SHP77 (cell line): ENCODE measurements at places on chromosomes 1 and 21.

DNA sequence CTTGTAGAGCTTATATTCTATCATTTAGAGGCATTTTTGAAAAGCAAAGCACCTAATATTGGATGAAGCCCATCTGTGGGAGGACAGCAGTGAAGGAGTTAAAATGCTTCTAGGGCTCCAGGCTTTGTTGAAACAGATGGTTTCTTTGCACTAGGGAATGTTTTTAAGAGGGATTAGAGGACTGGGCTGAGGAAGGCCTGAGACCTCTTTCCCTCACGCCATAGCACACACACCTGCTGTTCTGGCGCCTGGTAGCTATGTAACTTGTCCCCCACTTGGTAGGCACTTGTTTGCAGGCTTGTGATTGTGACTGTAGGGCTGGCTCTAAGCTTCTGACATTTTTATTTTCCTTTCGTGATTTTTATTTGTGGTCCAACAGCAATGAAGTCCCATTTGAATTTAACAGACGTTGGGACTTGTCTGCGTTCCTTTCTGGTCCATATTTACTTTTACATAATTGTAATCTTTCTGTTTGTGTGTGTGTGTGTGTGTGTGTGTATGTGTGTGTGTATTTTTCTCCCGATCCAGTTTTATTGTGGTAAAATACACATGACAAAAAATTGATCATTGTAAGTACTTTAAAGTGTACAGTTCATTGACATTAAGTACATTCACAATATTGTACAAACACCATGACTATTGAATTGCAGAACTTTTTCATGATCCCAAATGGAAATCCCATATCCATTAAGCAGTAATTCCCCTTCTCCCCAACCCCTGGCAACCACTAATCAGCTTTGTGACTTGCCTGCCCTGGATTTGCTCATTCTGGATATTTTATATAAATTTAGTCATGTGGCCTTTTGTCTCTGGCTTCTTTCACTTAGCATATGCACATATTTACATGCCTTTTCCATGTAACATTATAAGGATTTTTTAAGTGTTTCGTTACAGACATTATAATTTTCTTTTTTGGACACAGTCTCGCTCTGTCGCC is 33.5 kb upstream of the MACF1 start:
- peak; percentile 97 for DNase-seq

DNA sequence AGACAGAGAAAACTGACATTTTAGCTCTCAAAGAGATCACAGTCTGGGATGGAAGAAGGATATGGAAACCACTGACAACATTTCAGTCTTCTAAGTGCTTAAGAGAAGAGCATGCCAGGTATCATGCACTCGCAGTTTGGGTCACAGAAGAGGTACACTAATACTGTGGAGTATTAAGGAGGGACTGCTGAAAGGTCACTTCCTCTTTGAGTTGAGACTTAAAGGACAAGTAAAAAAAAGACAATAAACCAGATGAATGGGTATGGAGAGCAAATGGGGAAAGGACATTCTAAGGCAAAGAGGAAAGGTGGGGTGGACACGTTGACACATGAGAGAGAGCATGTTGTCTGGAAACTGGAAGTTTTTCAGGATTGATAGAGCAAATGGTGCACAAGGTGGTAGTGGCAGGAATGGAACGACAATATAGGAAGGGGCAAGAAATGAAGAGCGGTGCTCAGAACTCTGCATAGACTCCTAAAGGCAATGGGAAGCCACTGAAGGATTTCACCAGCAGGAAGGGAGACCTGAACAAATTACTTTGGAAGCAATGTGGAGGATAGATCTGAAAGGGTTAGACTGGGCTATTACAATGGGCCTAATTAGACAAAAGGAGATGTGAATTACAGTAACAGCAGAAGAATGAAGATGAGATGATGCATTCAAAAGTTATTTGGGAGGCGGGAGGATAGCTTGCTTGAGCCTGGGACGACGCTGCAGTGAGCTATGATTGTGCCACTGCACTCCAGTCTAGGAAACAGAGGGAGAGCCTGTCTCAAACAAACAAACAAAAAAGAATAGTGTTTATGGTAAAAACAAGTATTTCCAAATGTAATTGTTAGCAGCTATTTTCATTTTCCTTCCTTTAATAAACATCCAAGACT is 11.1 kb downstream of the DIPK1A start:
- no peak for DNase-seq

DNA sequence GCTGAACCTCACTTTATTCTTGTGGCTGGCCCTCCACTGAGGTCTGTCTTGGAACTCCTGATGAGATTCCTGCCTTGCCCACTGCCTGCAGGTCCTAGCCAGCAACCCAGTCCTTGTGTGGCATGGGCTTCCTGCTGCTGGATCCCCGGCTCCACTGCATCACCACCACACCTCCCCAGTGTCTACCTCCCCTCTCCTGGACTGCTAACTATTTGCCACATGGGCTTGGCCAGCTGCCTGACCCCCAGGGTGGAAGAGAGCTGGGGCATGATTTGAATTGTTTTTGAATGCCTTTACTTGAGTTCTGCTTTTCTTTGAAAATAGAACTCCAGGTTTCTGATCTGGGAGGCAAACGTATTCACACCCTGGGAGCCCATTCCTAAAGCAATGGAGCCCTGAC is 41.2 kb downstream of the SPAG17 start:
- no peak for DNase-seq

- no peak for DNase-seq
Measured at GRCh38 chr1:162765788-162766187, 24.7 kb upstream of the HSD17B7 start.

DNA sequence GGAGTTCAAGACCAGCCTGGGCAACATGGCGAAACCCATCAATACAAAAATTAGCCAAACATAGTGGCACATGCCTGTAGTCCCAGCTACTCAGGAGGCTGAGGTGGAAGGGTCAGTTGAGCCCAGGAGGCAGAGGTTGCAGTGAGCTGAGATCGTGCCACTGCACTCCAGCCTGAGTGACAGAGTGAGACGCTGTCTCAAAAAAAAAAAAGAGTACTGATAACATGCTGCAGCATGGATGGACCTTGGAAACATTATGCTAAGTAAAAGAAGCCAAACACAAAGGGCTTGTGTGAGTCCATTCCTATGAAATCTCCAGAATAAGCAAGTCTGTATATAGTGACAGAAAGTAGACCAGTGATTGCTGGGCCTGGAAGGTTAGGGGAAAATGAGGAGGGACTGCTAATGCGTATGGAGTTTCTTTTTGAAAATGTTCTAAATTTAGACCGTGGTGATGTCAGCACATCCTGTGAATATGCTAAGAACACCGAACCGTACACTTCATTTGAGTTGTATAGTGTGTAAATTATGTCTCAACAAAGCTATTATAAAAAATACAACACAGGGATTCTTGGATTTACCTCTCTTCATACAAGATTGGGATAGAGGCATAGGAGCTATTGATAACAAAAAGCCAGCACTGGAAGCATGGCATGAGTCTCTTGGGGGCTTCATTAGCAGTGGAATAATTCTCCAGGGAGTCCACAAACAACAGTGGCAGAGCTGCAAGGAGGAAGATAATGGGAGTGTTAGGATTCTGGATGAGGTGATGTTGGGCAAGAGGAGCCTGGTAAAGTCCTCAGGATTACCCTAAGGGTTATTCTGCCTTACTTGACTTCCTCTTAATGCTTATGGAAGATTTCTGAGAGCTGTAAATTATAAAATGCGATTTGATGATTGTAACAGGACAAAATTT is 73.5 kb downstream of the TTC3 start:
- DNase-seq = no peak

GRCh38 chr21:38506661-38507281 is 8.5 kb upstream of the ERG start:
- peak; percentile 91 for DNase-seq

- DNase-seq = no peak
Measured at GRCh38 chr1:160777486-160778089, 18.4 kb upstream of the LY9 start.

DNA sequence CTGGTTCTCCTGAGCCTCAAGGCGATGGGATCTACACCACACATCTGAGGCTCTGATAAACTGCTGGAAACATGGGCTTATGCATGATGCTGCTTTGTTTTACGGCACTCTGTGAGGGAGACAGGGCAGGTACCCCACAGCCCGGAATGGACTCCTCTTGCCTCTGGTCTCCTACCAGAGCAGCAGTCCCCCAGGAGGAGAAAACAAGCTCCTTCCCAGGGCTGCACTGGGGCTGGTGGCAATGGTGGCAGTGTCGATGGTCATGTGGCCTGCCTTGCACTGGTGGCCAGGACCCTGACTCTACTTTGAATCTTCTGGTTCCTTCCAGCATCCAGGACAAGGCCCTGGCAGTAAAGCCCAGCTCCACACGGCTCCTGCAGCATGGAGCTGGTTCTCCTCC is 79.4 kb downstream of the TOMM20 start:
- DNase-seq = no peak

GRCh38 chr1:204493145-204493983 is 1.2 kb downstream of the PIK3C2B start:
- no peak for DNase-seq

- DNase-seq = no peak
Measured at GRCh38 chr1:29278124-29278523, 41.8 kb downstream of the PTPRU start.

DNA sequence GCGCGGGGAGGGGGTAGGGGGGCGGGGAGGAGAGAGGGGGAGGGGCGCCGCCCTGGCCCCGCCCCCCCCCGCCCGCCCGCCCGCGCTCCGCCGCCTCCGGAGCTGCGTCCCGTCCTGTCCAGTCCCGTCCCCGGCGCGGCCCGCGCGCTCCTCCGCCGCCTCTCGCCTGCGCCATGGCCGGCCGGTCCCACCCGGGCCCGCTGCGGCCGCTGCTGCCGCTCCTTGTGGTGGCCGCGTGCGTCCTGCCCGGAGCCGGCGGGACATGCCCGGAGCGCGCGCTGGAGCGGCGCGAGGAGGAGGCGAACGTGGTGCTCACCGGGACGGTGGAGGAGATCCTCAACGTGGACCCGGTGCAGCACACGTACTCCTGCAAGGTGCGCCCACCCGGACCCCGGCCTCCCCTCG is at the start of gene AGRN:
AGRN (plus strand) TSS at position 121 of the 405 bp plus-strand sequence; CDS start at position 174, 53 bp downstream.
- DNase-seq = no peak

- DNase-seq = no peak
Measured at GRCh38 chr1:42968654-42969053, 10.0 kb upstream of the SLC2A1 start.

- no peak for DNase-seq
Measured at GRCh38 chr21:34887105-34887442, 162.0 kb downstream of the RUNX1 start.

DNA sequence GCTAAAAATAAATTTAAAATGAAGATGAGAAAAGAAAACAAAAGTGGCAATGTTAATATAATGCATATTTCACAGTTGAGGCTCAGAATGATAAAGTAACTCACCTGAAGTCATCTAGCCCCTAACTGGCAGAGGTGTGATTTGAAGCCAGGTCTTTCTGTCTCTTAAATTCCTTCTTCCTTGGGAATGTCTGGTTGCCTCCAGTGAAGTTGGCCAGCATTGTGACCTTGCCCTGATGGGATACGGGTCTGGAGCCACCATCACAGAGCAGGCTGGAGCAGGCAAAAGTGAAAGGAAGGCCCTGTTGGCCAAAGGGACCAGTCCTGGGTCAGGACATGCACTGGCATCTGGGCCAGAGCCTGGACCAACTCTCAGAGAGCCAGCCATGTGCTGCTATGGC is 111.7 kb downstream of the EPHB2 start:
- no peak for DNase-seq

DNA sequence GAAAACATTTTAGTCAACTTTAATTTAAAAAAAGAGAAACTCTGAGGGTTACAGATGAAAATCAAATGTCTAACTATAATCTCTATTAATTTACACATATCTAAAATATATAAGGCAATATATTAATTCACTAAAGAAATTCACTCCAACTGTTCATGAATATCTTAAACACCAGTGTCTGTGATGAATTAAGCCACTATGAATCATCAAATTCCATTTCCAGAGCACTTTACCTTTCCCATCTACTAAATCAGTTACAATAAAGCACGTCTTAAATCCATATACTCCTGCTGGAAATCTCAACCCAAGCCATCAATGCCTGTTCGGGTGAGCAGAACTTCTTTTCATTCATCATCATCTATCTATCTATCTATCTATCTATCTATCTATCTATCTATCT is 4.3 kb downstream of the TAF5L start:
- DNase-seq = no peak

DNA sequence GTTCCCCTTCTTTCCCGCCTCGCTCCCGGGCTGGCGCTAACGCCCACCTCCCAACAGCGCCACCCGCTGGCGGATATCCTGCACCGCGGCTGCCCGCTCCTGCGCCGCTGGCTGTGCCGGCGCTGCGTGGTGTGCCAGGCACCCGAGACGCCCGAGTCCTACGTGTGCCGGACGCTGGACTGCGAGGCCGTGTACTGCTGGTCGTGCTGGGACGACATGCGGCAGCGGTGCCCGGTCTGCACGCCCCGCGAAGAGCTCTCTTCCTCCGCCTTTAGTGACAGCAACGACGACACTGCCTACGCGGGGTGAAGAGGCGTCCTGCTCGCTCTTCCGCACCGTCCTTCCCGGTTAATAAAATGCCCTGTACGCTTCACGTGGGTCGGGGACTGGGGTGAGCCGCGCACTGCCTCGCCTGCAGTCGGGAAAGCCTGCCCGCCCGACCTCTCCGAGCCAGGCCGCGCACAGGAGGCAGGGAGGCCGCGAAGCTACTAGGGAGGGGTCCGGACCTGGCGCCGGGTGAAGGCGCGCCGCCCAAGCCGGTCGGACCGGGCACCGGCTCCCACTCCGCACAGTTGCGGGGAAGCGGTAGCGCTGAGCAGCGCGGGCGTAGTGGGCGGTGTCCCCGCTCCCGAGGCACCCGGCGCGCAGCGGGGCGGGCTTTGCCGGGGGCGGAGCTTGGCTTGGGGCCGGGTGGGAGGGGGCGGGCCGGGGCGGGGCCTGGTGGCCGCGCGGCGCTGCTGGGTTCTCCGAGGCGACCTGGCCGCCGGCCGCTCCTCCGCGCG is at the start of gene ADAM15:
ADAM15 (plus strand) TSS at position 757 of the 782 bp plus-strand sequence. CDS start 71 bp downstream, outside the sequence.
- peak; percentile 91 for DNase-seq

GRCh38 chr1:204494281-204495077 is at the start of gene PIK3C2B:
Gene PIK3C2B (minus strand): TSS chr1:204494805. CDS start chr1:204469802, 25,003 bp downstream.
- DNase-seq = peak; percentile 72

GRCh38 chr1:27005166-27005530 is 7.5 kb downstream of the TENT5B start:
- DNase-seq = no peak

DNA sequence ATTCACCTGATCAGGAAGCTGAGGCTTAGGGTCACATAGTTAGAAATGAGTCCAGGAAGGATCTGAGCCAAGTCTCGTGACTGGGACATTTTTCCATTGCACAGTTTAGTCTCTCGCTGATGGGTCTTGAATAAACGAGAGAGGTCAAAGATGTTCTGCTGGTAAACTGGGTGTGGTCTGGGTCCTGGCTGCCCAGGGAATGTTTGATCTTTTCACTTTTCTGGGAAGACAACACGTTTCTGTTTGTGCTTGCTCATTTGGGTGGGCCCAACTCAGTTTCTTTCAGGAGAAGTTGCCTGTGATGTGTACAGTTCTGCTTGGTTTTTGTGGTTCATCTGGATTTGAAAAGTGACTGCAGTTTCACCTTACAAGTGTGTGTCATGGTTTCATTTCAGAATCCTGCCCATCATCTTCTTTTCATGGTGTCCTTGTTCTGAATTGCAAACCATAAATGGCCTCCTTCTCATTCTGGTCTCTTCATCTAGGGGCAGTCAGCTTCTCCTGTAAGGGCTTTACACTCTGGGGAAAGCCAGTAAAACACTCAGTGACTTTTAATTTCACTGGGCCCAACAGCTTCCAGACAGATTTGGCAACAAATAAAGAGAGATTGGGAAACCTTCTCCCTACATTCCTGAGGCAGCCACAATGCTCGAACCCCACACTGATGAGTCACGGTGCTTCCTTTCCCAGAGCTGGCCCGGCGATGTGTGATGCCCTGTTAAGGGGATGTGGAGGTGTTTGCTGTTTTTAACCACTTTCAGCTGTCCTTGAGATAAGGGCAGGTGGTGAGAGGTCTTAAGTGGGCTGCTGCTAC is 7.2 kb upstream of the TACSTD2 start:
- peak; percentile 2 for DNase-seq
